ENCODE measurements at places on chromosomes 5 and 9.

- no peak for DNase-seq
These were observed 3.2 kb downstream of the ZNF618 start for GRCh38 chr9:113879318-113879717.

DNA sequence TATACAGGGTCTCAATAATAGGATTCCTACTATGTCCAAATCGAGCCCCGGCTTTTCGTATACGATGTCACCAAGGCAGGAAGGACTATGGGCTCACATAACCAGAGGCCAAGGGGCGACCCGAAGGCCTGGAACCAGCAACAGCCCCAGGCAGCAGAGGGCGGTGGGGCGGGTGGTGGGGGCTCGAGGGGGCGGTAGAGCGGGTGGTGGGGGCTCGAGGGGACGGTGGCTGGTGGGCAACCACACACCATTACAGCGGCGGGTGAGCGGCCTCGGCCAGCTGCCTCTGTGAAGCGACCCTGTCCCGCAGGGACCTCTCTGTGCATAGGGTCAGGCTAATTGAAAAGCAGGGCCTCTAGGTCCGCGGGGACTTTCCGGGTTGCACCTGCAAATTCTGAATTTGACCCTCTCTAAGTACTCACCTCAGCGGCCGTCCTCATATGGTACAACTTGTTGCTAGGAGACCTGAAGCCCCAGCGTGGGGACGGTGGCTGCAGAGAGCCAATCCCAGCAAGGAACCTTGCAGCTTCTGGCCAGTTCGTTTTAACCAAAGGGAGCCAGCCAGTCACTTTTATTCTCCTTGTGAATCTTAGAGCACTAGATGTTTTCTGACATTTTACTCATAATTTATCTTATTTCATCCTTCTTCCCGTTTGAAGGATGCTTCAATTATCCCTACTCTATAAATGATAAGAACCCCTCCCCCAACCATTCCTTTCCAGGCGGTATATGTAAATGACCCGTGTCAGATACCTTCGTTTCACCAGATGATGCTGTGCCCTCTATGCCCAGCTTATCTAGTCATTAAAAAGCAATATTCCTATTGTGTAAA lies at the start of gene NME5:
Gene NME5 (minus strand): TSS at position 480 of the 832 bp plus-strand sequence. CDS start 648 bp downstream, outside the sequence.
- DNase-seq: peak; percentile 80

- no peak for DNase-seq
These were observed 334.5 kb downstream of the TENT4A start for GRCh38 chr5:7047511-7048261.

DNA sequence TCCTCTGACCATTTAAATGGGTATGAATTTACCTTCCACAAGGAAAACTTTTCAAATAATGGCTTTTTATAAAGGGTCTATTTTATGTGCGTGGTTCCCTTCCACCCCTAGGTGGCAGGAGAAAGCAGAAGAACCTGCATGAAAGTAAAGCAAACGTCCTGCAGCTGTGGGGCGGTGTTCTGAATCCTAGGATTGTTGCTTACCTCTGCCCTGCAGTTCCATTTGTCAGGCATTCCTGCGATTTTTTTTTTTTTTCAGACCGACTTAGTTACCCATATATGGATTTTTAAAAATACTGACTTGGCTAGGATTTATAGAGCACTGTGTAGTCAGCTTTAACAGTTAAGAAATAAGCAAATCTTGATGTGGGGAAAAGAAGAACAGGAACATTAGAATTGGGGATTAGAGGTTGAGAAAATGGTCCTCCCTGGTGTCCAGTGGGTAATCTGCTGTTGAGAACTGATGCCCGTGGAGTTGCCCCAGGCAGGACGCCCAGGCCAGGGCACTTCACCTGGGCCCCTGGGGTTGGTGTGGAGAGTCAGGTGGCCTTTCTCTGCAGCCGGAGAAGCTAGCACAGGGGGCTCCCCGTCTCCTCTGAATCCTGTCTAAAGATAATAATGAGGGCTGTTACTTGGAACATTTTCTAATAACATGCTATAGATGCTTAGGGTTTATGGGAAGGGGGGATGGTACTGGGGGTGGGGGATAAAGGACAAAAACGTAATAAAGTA lies 30.4 kb upstream of the LTC4S start:
- DNase-seq: peak; percentile 88

DNA sequence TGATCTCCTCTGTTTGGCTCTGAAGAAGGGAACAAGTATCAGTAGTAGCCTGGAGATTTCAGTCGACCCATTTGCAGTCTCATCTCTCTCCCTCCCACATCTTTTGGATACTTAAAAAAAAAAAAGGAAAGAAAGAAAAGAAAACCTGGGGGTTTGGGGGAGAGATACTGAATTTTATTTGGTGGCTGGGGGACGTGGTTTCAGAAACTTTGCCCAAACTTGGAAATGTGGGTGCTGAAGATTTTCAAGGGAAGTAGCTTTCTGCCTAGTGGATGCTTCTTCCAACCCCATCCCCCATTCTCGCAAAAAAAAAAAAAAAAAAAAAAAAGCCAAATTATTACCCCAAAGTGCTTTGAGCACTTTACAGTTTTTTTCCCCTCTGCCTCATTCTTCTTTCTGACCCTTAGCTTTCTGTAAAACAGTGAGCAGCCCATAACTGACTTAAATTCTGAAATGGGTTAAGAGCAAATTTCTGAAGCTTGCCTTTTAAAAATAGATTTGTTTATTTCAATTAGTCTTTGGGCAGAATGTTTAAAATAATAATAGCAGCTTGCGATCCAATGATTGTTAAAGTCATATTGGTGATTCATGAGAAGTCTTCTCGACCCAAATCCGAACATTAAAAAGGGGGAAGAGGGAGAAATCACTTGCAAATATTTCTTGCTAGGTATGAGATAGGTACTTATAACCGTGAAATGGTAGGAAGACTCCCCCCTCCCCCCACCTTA lies 894 bp downstream of the FST start:
- peak; percentile 42 for DNase-seq

DNA sequence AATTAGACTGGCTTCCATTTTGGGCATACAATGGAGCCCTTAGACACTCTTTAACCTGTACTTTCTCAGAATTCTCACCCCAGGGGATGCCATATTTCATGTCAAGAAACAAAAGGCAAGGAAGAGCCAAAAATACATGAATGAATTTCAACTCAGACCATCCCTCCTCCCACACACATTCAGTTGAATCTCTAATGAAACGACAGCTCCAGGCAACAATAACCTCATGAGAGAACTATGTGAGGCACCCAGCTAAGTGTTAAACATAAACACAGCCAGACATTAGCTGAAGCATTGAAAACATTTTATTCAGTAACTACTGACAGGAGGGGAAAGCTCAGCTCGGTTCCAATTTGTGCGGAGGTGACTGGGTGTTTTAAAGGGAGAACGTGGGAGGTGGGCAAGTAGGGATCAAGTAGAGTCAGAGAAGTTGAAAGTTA lies 1359.1 kb upstream of the CDH9 start:
- peak; percentile 85 for DNase-seq

DNA sequence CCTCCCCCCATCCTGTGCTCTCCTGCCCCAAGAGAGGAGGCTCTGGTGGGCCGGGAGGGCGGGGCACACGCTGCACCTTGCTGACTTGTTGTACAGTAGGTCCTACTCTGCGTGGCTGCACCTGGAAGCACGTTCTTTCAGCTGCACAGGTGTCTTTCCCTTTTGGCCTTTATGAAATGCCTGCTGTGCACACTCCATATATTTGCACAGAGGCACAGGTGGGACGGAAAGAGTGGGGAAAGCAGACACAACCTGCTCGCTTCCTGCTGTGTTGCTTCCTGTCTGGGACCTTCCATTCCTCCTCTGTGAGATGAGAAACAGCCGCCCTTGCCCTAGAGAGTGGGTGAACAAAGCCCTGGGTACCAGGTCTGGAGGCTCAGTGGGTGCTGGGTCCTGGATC lies 4.8 kb downstream of the USP20 start:
- no peak for DNase-seq

GRCh38 chr9:21097817-21098216 lies 20.1 kb upstream of the IFNB1 start:
- DNase-seq: no peak

DNA sequence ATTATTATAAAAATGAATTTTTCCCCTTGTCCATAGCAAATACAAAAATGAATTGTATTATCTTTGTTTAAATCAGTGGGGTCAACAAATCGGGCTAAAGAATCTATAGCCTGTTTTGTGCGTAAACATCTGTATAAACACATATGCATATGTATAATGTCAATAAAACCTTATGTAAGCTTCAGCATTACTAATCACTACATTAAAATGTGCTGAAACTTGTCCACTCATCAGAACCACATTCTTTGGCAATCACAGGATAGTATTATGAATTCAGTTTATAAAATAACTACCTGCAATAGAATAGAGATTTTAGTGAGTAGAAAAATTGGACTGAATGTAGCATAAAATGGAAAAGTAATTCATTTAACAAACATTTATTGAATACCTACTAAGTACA lies 30.6 kb downstream of the RGMB start:
- no peak for DNase-seq

GRCh38 chr9:94767331-94768072 lies 41.0 kb downstream of the AOPEP start:
- no peak for DNase-seq

GRCh38 chr5:139177809-139178588 lies 20.2 kb downstream of the SIL1 start:
- DNase-seq: no peak

- no peak for DNase-seq
These were observed 63.6 kb downstream of the PIP5K1B start for GRCh38 chr9:68768619-68769018.

GRCh38 chr5:78624011-78624541 lies 24.5 kb downstream of the LHFPL2 start:
- no peak for DNase-seq

DNA sequence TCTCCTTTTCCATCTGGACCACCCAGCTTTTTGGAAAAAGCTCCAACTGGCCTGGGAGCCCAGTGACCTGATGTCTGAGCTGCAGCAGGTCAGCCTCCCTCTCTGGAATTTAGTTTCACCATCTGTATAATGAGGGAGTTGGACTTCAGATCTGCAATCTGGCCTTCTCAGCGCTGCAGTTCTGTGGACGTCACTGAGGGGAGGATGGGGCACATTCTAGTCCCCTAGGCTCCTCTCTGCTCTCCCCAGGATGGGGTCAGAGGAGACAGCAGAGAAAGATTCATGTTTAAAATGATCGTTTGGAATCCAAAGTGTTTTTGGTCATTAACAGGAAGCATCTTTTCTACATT lies 10.2 kb downstream of the OR13J1 start:
- DNase-seq: no peak

GRCh38 chr5:60219921-60220320 lies 326.4 kb upstream of the PDE4D start:
- no peak for DNase-seq

- DNase-seq: no peak
These were observed 78.1 kb upstream of the DAP start for GRCh38 chr5:10839118-10839517.

GRCh38 chr5:603081-603998 lies 8.8 kb upstream of the CEP72 start:
- DNase-seq: no peak

DNA sequence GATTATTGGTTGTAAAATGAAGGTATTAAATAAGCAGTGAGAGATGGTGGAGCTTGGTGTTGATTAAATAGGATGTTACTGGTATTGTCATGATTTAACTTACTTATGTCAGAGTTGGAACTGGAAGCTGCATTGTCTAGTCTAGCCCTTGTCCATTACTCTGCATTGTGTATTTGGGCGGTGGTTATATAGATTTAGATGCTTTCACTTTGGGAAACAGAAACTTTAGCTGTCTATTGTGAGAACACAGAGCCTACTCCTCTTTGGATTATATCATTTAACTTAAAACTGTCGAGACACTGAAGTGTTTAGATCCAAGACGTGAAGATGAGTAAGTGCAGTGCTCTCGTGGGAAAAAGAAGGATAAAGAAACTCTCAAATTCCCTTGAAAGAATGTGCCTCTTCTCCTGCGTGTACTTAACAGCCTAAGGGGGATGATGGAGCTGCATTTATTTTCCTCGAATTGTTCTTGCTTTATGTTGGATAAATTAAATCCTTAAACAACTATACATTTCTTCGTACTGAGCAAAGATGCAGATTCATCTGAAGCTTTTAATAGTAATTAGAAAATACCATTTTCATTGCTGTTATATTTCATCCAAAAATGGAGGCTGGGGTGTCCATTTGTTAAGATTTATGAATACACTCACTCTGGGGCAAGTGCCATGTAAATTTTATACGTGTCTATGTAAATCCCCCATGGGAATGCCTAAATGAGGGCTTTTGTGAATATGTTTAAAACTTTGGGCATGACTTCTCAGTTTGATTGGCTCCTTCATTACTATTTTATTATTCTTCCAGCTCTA lies 21.6 kb downstream of the FBXL7 start:
- DNase-seq: peak; percentile 46

DNA sequence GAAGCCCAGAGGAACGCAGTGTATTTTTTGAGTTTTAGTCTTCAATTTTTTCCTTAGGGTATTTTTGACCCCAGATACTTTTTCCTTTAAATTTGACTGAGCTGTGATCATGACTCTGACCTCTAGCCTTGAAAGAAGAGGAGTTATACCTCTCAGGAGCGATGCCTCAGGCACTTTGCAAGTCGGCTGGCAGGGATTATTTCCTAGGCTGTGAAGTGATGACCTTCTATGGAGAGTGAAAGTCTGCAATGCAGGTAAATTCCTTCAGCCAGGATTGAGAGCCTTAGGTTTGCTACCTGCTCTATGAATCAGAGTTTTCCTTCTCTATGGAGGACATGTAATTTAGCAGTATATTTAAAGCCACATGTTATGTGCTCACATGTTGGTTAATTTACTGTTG lies 10.8 kb upstream of the NUDT12 start:
- DNase-seq: no peak

- DNase-seq: peak; percentile 78
These were observed 1.7 kb downstream of the STC2 start for GRCh38 chr5:173326501-173326960.

All from choroid plexus epithelial cell (primary cell).